ENCODE measurements at places on chromosomes 7 and 10. TPM values are rescaled to one million over a fixed set of nuclear protein-coding genes. Genes with fewer than 3 reads are reported as not detected.

The PBLD gene
- 0.66 TPM for polyA plus RNA-seq

The SLC26A3 gene
- polyA plus RNA-seq, result not detected

The PPP1R3A gene
- not detected for polyA plus RNA-seq

The AMPH gene
- not detected for polyA plus RNA-seq

The HSPA12A gene
- polyA plus RNA-seq, result 8.5 TPM

The LFNG gene
- polyA plus RNA-seq, result 17.7 TPM

The GJD4 gene
- not detected for polyA plus RNA-seq

The CLEC5A gene
- polyA plus RNA-seq, result 0.07 TPM

The PRSS37 gene
- not detected for polyA plus RNA-seq

The AKR1D1 gene
- not detected for polyA plus RNA-seq

The PCGF5 gene
- 13.9 TPM for polyA plus RNA-seq

- DNase-seq, result no peak
These were observed 436.5 kb upstream of the MGMT start for GRCh38 chr10:129030603-129030895.

DNA sequence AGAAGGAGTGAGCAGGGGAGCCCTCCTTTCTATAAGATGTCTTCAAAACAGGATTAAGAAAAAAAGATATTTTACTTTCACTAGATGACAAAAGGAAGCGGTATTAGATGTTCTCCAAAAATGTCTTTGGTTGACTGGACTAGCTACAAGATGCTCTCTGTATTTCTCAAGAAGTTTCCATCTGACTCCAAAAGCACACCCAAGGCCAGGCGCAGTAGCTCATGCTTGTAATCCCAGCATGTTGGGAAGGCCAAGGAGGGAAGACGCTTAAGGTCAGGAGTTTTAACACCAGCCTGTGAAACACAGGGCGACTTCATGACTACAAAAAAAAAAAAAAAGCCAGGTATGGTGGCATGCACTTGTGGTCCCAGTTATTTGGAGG is 84.5 kb downstream of the PIP4K2A start:
- no peak for DNase-seq

GRCh38 chr7:46715579-46715978 is 794.5 kb upstream of the IGFBP3 start:
- no peak for DNase-seq

DNA sequence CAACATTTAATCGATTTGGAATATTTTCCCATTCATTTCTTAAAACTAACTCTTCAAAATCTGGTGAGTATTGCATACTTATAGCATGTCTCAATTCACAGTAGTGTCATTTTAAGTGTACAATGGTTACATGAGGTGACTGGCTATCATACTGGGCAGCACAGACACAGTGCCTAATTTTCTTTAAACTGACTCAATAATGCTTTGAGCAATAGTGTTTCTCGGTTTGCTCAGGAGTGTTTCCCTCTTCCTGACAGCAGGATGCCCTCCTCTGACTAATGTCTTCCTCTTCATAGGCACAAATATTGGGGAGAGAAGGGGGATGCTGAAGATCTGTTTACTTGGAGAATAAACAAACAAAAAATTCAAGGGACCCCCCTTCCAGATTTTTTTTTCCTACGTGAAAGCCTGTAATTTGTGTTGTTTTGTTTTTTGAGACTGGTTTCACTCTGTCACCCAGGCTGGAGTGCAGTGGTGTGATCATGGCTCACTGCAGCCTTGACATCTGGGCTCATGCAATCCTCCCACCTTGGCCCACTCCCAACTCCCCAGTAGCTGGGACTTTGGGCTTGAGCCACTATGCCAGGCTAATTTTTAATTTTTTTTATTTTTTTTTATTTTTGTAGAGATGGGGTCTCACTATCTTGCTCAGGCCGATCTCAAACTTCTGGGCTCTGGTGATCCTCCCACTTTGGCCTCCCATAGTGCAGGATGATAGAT is 2.2 kb downstream of the MRC1 start:
- no peak for DNase-seq

DNA sequence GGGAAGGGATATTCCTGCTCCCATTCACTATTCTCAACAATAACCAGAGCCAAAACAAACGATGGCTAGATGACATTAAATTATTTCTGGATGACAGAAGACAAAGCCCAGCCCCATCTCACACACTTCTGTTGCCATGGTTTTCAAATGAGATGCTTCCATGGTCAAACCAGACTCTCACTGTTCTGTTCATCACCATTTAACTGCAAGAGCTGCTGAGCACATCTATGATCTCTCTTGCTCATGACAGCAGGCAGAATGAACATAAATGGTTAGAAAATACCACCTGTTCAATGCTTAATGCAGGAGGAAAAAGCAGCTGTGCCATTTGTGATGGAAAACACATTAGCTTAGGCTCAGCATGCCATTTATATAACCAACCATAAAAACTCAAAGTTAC is 758.6 kb upstream of the ZWINT start:
- no peak for DNase-seq

GRCh38 chr10:128686630-128687278 is 560.5 kb upstream of the MKI67 start:
- DNase-seq, result no peak

GRCh38 chr10:128007971-128008370 is 101.1 kb downstream of the PTPRE start:
- no peak for DNase-seq

GRCh38 chr7:120794106-120794729 is 63.7 kb downstream of the TSPAN12 start:
- peak; percentile 17 for DNase-seq

DNA sequence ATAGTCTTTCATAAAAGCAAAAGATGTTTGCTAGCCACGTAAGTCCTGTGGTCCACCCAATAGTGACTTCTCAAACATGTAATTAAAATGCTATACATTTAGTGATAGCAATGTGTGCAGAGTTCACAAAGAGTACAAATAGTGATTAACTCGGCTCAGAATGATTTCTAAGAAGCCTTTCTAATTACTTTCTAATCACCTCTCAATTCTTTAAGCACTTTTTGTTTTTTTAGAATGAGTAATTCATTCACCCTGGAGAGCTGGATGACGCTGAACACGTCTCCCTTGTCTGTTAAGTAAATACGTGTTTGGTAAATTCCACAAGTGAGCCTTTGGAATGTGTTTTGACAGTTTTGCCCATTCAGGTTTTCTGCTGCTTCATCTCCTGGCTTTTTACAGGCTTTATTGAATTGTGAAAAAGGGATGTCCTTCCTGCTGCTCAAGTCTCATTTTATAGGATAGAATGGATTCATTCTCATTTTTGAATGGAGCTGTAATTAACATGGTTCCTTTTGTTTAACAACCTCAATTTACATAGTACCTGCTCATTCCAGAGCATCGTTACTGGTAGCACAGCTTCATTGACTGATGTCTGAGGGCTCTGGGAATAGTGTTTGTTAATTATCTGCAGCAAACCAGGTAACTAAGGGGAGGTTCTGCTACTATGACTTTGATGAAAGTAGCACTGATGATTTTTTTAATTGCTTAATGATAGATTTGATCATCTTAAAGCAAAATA is 212.1 kb downstream of the VTI1A start:
- DNase-seq, result no peak

GRCh38 chr7:90622670-90623069 is 26.5 kb downstream of the CDK14 start:
- DNase-seq, result no peak

- peak; percentile 78 for DNase-seq
These were observed 8.5 kb upstream of the METTL27 start for GRCh38 chr7:73850781-73851207.

DNA sequence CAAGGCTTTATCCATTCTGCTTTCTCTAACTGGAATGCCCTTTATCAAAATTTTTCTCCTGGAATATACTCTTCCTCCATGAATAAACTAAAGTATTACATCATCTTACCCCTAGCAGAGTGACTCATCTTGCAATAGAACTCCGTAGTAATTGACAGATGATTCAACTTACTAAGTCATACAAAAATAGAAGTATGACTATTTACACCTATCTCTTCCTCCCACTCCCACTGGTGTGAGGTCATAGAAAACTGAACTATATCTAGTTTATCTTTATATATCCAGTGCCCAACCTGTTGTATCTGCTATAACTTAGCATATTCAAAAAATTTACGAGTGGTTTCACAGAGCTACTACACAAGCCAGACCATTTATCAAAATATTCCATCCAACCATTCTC is 26.1 kb downstream of the ABCB1 start:
- peak; percentile 33 for DNase-seq

DNA sequence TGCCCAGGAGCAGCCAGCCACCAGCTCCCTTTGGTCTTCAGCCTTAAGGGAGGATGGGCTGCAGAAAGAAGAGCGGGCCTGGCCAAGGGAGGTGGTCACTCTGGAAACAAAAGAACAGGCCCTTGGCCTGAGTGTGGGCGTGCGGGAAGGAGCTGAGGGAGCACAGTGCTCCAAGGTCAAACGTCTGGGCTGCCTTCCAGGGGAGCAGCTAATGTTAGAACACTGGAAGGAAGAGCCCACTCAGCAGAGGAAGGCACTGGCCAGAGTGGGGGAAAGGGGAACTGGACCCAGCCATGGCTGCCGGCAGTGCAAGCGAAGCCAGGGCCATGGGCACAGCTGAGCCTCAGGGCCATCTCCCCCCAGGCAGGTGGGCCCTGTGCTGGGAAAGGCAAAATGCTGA is 42.7 kb downstream of the FAM53B start:
- DNase-seq, result no peak

DNA sequence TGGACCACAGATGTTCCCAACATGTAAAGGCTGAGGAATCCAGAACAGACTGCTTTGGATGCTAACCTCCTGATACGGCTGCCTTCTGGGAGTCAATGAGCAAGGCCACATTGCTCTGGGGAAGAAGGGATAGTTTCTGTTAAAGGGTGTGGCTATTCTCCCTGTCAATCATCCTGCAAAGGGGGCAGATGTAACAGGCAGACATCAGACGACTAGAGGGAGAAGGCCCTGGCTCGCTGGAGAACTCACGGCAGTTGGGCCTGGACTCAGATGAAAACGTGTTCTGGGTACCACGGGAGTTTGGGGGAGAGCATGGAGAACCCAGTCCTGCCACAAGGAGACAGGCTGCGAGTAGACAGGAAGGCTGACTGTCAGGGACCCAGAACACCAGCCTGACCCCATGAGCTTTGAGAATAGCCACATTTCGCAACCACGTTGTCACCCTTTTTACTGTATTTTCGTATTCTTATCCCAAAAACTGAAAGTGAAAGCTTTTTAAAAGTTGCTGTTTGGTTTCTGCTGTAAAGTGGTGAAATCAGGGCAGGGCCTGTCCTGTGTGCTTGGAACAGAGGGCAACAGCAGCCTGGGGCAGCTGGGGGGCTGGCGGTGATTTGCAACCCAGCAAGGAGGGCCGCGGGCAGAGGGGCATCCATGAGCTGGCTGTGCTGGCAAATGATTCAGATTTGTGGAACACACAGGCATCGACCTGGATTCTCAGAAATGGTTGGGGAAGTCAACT is 95.3 kb downstream of the MYOF start:
- no peak for DNase-seq

- no peak for DNase-seq
These were observed 30.3 kb upstream of the TRIM24 start for GRCh38 chr7:138429577-138430250.

DNA sequence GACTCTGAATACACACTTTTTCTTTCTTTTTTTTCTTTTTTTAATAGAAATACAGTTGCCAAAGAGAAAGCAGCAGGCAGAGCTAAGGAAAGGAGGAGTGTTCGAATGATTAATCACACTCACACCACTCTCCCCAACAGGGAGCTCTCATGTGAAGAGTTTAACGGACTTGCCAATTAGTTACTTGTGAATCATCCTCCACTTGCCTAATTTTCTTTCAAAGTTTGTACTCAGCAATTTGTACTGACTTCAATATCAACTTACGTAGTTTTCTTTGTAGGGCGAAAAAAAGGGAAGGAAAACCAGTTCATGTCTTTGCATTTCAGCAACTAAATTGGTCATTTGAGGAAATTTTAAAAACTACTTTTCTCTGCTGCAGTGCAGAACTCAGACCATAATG is 109.2 kb downstream of the PIP4K2A start:
- no peak for DNase-seq

DNA sequence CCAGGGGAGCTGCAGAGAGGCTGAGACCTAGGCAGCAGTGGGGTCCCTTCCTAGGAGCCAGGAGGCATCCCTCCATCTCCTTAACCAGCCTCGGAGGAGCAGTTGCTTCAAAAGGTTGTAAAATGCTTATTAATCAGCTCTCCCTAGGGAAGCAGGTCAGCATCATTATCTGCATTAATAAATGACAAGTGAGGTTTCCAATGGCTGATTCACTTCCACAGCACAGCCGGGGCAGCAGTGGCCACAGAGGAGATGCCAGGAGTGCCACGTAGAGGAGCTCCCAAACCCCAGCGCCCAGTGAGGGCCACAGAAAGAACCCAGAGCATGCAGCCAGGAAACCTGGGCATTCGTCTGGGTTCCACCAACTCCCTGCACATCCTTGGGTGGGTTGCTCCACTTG is 8.2 kb upstream of the NPFFR1 start:
- DNase-seq, result no peak

- DNase-seq, result no peak
These were observed 18.8 kb upstream of the ARHGAP22 start for GRCh38 chr10:48623607-48624132.

- no peak for DNase-seq
These were observed 1050.7 kb downstream of the SORCS3 start for GRCh38 chr10:105691811-105692210.

- no peak for DNase-seq
These were observed 90.2 kb upstream of the CHST15 start for GRCh38 chr10:124183617-124184016.

DNA sequence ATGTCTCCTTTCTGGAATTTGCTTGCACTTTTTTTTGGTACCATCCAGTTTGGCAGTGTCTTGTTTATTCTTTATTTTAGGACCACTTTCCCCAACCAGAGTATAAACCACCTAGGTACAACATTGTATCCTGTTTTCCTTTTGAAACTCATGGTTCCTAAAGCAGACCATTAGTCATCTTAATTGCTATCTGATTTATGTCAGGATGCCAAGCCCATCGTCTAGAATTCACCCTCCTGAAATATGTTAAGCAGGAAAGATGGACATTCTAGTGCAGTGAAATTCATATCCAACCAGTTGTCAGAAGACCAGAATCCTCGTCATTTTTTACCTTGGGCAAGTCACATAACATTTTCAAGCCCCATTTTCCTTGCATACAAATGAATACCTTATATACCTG is 223.6 kb upstream of the KMT2E start:
- no peak for DNase-seq

DNA sequence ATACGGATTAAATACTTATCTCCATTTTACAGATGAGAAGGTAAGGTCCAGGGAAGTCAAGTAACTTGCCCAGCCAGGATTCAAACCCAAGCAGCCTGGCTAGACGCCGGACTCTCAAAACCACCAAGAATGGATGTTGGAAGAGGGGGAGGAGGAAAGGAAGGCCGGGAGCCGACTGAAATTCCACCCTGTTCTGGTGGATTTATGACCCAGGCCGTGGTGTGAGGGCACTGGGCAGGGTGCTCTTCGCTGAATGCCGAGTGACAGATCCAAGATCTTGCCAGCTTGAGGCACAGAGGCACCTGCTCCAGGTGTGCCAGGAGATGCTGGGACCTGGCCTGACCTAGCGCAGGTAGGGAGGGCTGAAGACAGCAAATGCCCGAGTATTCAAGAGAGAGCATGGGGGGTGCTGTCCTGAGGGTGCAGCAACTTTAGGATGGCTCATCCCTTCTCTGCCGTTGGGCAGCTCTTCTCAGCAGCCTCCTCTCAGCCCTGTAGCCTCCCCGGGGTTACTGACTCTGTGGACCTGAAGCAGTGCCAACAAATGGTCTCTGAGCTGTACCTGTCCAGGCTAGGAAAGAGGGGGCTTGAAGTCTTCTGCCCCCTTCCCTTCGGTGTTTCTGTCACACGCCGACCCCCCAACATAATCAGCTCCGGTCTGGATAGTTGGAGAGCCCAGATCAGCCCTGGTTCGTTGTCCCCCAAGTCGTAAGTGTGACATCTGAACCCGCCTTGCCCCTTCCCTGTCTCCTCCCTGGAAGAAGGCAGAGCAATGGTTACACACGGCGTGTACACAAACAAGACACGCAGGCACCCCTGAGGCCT is 713 bp downstream of the LOXL4 start:
- no peak for DNase-seq
